ENCODE measurements at places on chromosomes 12 and 14.

DNA sequence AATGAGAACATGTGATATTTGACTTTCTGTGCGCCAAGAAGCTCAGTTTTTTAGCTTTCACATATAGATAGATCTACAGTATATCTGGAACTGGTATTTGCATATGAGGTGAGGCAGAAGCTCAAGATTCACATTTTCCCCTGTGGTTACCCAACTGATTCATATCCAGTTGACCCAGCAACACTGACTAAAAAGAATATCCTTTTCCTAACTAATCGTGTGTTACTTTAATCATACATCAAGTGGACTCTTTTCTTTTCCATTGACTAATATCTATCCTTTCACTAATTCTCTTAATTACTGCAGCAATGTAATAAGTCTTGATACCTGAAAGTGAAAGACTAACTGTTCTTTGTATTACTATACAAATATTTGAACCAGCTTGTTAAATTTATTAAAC, 236.1 kb downstream of the AEBP2 start:
- DNase-seq = no peak

DNA sequence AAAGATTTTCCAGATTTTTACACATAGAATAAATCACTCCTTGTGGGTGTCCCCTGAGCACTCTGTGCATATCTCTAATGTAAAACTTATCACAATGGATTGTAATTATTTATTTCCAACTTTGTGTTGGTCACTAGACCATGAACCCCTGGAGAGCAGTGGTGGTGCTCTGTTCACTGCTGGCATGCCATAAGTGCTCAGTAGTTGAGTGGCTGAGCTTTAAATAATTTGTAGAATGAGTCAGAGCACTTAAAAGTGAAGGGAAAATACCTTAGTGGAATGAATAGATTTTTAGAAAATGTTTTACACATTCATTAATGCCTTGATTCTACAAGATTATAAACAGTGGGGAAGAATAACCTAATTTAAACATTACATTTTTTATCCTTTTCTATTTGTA, 6.3 kb downstream of the MGAT4C start:
- DNase-seq = no peak

DNA sequence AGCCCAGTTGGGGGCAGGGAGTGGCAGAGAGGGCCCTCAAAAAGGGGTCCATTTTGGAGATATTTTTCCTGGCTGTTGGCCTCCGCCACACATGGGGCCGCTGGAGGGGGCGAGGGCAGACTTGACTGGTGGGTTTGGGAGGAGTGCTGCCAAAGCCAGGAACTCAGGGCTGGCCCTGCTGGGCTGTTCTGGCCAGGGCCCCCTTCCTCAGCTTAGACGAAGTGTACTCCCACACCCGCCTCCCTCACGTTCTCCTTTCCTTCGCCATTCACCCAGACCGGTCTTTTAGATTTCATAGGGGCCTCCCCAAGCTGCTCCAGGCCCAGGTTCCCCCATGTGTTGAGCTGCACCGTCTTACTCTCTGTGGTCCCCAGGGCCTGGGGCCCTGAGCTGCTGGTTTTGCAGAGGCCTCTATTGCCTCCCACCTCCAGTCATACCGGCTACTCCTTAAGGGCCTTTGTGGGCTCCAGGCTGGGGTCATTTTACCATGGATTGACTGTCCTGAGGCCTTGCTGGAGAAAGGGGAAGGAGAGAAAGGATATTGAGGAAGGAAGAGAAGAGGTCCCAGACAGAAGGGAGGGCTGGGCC, 1.3 kb downstream of the KRT7 start:
- DNase-seq = no peak

GRCh38 chr14:58479975-58480374, 52.5 kb downstream of the KIAA0586 start:
- no peak for DNase-seq

DNA sequence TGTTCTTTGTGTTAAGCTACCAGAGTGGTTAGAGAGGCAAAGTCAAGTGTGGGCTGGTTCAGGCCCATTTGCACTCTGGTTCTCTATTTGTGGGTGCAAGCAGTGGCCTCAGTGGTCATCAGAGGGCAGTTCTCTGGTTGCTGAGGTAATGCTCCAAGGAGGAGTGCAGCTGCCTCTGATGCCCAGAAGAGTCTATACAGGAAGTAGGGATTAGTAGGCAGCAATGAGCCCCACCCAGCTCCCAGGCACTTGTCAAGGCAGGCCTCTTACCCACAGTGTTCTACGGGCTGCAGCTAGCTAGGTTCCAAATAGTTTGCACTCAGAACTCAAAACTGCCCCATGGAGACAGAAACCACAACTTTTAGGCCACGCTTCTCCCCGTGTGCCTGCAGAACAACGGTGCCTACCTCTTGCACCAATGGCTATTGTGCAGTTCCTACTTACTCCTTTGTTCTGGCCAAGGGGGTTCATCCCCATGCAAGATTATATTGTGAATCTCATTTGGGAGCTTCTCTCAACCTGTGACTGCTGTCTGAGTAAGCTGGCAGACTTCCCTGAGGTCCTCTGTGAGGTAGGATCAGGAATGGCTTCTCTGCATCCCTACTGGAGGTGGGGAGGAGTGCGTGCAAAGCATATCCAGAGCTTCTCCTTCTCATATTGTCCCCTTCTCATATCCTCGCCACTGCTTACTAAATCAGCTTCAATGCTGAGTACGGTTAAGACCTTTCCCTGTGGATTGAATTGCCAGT, 410.3 kb upstream of the LMO3 start:
- DNase-seq = no peak

GRCh38 chr14:35114036-35114435, 7.8 kb downstream of the PPP2R3C start:
- no peak for DNase-seq

- no peak for DNase-seq
Measured at GRCh38 chr12:47965581-47965980, 2.2 kb downstream of the TMEM106C start.

DNA sequence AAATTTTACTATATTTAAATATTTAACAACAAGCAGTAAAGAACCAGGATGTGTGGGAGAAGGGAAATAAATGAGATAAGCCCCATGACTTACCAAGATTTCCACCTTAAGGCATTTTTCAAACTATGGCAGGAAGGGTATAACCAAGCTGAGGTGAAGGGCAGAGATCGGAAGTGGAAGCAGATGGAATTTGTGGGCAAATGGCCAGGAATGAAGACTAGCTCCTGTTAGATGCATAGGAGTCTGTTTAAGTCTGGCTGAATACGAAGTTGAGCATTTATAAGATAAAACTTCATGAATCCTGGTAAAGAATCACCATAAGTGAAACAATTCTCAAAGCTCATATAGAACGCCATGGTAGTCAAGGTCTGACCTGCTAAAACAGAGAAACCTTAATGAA, 163.5 kb downstream of the DIO2 start:
- no peak for DNase-seq

GRCh38 chr14:74491956-74492775, 939 bp downstream of the NPC2 start:
- DNase-seq = peak; percentile 27

DNA sequence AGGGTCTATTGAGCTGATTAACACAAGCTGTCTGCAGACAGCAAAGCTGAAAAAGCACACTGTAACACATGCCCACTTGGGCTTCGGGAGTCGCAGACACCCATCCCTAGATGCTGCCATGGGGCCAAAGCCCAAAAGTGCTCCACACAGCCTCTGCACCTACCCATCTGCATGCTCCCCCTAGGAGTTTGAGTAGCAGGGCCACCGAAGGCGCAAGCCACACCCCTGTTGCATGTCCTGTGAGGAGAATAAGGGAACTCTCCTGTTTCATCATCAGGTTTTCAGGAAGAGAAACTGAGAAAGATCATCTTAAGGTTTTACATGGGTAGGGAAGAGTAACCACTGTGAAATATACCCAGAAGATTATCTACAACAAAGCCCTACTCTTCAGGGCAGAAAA, 5.6 kb upstream of the ST8SIA1 start:
- DNase-seq = no peak

DNA sequence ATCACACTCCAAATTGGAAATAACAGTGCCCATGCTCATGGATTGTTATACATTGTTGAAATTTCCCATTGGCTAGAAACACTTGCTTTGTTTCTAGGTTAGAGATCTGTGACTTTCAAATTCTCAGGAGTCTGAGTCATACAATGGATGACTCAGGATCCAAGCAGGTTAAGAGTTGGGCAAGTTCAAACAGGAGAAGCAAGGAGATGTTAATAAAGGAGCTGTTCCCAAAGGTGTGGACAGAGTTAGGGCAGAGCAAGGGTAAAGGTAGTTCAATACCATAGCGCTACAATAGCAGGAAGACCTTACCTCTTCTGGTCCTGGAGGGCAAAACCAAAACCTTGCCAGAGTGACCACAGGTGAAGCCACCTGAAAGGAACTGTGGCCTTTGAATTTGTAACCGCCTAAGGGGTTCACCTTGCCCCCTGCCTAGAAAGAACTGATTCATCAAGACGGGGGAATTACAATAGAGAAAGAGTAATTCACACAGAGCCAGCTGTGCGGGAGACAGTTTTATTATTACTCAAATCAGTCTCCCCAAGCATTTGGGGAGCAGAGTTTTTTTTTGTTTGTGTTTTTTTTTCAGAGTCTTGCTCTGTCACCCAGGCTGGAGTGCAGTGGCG, 4.2 kb upstream of the AMN1 start:
- no peak for DNase-seq

GRCh38 chr14:75141967-75142366, 15.1 kb upstream of the NEK9 start:
- no peak for DNase-seq
